ENCODE measurements at places on chromosomes 13 and 19. TPM values are rescaled to one million over a fixed set of nuclear protein-coding genes. Genes with fewer than 3 reads are reported as not detected.

The PODNL1 gene
- total RNA-seq = 0.14 TPM

The SLC6A16 gene
- total RNA-seq = 7.4 TPM

The FCHO1 gene
- 10.8 TPM for total RNA-seq

- peaks cover 83% of the 10 kb centered on the region for H3K27me3 ChIP-seq
- no peak overlapping the region for H3K27ac ChIP-seq
- no peaks in the 10 kb centered on the region for H3K36me3 ChIP-seq
- no peak overlapping the region for H3K4me3 ChIP-seq
- no peak for DNase-seq
Measured at GRCh38 chr19:34904664-34905527, 21.8 kb upstream of the ZNF30 start.

- no peaks in the 10 kb centered on the region for H3K36me3 ChIP-seq
- peak; percentile 73 for DNase-seq
- H3K27ac ChIP-seq = no peak overlapping the region
- peaks cover 14% of the 10 kb centered on the region for H3K27me3 ChIP-seq
- H3K4me3 ChIP-seq = no peak overlapping the region
Measured at GRCh38 chr13:99176309-99177276, 24.1 kb upstream of the UBAC2 start.

GRCh38 chr19:42695811-42696503 lies 44.3 kb downstream of the PSG3 start:
- H3K27ac ChIP-seq = no peak overlapping the region
- no peaks in the 10 kb centered on the region for H3K4me1 ChIP-seq
- no peak overlapping the region for H3K4me3 ChIP-seq
- DNase-seq = no peak
- no peaks in the 10 kb centered on the region for H3K27me3 ChIP-seq
- H3K36me3 ChIP-seq = peaks cover 6% of the 10 kb centered on the region

GRCh38 chr19:45424191-45425058 lies 708 bp upstream of the ERCC1 start:
- peak overlapping the region; percentile 99 for H3K4me3 ChIP-seq
- H3K36me3 ChIP-seq = no peaks in the 10 kb centered on the region
- peak overlapping the region; percentile 99 for H3K27ac ChIP-seq
- peaks cover 41% of the 10 kb centered on the region for H3K4me1 ChIP-seq

GRCh38 chr13:111398715-111399299 lies 78.4 kb downstream of the TEX29 start:
- no peak overlapping the region for H3K4me3 ChIP-seq
- no peak overlapping the region for H3K27ac ChIP-seq
- H3K36me3 ChIP-seq = no peaks in the 10 kb centered on the region
- H3K27me3 ChIP-seq = peaks cover 27% of the 10 kb centered on the region
- peaks cover 13% of the 10 kb centered on the region for H3K4me1 ChIP-seq

DNA sequence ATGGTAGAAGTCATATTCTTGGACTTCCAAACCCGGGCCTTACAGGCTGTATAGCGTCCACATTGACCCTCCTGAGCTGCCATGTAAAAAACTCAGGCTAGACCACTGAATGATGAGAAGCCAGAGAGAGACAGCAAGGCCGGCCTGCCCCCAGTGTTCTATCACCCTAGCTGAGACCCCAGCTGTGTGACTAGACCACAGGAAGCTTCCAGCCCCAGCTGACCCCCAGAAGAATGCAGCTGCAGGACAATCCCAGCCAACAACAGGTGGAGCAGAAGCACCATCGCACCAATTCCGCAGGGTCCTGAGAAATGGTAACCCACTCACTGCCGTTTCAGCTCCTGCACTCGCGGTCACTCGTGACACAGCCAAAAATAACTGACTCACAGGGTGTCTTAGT lies 2.9 kb upstream of the ATP11A start:
- H3K27me3 ChIP-seq = no peaks in the 10 kb centered on the region
- no peak overlapping the region for H3K27ac ChIP-seq
- H3K4me3 ChIP-seq = peak overlapping the region; percentile 85
- peaks cover 28% of the 10 kb centered on the region for H3K4me1 ChIP-seq
- DNase-seq = no peak
- no peaks in the 10 kb centered on the region for H3K36me3 ChIP-seq

Measured in neural crest cell (in vitro differentiated cells).